ENCODE measurements at places on chromosomes 16 and 17.

DNA sequence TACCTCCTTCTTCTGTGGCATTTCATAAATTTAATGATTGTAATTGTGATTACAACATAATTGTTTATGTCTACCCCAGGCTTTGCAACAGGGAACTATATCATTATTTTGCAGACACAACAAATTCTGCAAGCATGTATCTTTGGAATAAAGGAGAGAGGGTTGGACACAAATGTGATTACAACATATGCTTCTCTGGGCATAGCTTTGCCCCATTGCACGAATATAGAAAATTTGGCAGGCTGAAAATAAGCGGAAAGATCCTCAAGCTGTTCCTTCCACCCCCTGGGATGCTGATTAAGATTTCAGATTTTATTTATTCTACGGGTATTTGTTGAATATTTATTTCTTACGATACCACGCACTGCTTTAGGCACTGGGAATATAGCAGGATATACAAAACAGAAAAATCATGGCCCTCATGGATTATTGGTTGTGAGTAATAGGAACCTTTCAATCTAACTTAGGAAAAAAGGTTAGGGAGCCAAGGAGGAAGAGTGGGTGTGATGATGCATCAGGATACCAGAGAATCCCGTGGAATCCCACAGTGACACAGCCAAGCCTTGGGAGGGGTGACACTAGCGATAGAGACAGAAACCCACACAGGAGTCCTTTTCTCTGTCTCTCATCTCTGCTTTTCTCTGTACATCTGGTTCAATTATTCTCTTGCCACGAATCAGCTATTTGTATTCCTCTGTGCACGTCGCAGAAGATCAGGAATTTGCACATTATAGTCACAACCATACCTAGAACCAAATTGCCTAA, 520.7 kb downstream of the MAF start:
- no peak for DNase-seq

- no peak for DNase-seq
Observed at GRCh38 chr16:50718761-50719400, 23.0 kb upstream of the CYLD start.

GRCh38 chr17:10091046-10091445, 107.4 kb downstream of the GAS7 start:
- no peak for DNase-seq

GRCh38 chr16:68999114-68999513, 106.3 kb upstream of the HAS3 start:
- DNase-seq: no peak

DNA sequence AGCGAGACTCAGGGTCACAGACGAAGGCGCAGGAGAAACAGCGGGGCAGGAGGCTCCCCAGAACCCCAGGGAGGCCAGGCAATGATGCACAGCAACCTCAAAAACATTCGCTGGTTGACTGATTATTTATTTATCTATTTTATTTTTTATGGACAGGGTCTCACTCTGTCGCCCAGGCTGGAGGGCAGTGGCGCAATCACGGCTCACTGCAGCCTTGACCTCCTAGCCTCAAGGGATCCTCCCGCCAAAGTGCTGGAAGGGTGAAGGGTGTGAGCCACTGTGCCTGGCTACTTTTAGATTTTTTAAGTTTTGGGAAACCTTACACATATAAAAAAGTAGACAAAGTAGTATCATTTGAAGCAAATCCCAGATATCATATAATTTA, 83.5 kb downstream of the ZNF778 start:
- DNase-seq: no peak

DNA sequence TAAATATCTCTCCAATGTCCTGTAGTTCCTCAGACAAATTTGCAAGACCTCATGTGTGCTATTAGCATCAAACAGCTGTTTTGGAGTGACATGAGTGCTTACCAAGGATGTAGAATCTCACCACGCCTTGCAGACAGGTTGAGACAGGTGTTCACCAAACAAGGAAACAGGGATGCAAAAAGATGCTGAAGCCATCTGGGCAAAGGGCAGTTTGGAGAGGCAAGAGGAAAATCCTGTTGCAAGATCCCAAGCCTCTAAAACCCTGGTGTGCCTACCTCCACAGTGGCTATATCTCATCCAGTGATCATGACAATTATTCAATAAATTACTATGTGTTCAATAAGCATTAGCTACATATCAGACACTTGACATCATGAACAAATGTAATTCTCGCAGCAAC, 373.7 kb downstream of the SOX9 start:
- no peak for DNase-seq

DNA sequence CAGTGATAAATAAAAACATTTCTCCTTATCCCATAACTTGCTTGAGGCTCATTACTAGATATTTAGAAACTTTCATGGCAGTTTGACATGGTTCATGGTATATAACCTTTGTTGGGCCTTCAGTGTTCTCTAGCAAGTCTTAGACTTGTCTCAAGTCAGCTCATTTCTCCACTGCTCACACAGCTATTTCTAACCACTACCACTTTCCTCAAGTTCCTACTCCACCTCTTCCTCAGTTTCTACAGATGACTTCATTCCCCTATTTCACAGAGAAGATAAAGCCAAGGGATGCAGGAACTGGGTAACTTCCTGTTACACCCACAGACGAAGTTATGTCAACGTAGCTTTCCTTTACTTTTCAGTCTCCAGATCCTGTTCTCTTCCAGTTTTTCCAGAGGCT, 23.2 kb downstream of the NLK start:
- no peak for DNase-seq

GRCh38 chr16:50842013-50842505, 100.2 kb downstream of the CYLD start:
- DNase-seq: no peak

DNA sequence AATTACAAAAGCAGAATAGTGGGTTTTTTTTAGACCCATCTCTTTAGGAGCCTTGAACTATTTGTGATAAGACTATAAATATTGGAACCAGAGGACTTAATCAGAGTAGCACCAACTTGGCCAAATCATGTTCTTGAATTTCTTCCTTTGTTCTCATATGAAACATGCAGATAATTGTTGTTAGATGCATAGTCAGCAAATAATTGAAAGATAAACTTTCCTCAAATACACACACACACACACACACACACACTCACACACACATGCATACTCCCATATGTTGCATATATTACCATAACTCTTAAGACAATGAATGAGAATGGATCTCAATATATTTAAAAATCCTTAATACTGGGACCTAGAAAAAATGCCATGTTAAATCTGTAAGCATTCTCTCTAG, 310.4 kb downstream of the KCNJ2 start:
- DNase-seq: no peak

- no peak for DNase-seq
Observed at GRCh38 chr17:40343219-40344119, 21.1 kb downstream of the GJD3 start.

- DNase-seq: no peak
Observed at GRCh38 chr17:55420067-55420775, 1.4 kb downstream of the MMD start.

DNA sequence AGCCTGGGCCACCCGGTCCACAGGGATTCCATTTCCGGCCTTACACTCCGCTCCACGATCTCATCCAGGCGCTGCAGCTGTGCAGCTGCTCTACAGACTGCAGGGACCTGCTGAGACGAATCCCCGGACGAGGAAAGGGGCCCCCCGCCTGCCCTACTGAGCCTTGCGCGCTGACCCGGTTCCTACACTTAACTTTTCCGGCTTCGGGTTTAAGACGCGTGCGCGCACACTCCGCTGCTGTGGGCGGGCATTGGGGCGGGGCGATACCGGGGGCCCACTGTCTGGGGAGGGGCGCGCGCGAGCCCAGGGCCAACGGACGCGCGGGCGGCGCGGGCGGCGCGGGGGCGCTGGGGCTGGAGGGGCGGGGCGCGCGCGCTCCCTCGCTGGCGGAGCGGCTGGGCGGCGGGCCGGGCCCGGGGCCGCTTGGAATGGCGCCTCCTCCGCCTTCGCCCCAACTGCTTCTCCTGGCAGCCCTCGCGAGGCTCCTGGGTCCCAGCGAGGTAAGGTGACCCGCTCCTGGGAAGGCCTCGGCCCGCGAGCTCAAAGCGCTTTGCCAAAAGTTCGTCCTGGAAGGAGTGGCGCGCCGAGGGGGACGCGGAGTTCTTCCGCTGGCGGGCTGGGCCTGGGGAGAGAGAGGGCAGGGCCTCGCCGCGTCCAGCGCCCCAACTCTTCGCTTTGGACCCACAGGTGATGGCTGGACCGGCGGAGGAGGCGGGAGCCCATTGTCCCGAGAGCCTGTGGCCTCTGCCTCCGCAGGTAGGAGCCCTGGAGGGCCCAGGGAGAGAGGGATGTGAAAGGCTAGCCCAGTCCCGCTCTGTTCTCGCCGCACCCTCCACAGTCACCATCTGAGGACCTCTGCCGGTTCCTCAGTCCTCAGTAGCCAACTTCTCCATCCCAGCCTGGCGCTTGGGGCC, at the start of gene TP53I13:
TP53I13 (plus strand) TSS at position 371 of the 914 bp plus-strand sequence; CDS start at position 429, 58 bp downstream.
- DNase-seq: peak; percentile 77

DNA sequence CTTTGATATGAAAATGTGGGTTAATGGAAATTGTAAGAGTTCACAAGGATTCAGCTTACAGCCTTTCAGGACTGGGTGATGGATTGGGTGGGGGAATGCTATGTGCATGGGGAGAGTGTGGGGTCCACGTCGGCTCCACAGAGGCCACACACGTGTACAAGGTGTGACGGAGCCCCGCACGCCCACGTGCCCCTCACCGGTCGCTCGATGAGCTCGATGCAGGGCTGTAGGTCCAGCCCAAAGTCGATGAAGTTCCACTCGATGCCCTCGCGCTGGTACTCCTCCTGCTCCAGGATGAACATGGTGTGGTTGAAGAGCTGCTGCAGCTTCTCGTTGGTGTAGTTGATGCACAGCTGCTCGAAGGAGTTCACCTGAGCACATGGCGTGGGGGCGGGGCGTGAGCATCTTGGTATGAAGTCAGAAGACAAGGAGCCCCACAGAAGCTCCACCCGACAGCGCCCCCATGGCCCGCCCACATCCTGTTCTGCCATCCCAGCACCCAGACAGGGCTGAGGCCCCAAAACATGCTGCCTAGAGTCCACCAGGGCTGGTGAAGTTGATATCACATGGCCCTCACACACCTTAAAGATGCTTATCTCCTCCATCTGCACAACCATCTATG, 99.1 kb downstream of the MYH11 start:
- no peak for DNase-seq

DNA sequence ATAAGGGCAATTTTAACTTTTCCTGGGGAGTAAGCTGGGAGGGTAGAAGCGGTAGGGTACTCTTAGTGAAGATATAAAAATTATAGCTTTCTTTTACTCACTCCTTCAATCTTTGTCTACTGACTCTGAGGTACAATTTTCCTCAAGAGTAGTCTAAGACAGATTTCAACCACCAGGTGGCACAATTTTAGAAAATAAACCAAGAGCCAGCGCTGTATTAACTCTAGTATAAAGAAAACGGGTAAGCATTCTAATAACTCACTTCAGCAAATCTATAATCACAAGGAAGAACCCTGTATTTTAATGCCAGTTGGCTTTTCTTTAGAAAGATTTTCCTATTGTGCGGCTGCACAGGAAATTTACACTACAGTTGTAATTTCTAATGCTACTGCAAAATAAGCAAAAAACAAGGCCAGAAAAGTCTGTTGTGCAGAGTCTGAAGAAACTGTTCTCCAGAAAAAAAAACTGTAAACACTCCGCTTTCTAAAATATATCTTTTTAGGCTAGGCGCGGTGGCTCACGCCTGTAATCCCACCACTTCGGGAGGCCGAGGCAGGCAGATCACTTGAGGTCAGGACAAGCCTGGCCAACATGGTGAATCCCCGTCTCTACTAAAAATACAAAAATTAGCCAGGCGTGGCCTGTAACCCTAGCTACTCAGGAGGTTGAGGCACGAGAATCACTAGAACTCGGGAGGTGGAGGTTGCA, 1.9 kb downstream of the CMC2 start:
- peak; percentile 28 for DNase-seq

- DNase-seq: no peak
Observed at GRCh38 chr17:82881900-82882714, 42.3 kb upstream of the ZNF750 start.

DNA sequence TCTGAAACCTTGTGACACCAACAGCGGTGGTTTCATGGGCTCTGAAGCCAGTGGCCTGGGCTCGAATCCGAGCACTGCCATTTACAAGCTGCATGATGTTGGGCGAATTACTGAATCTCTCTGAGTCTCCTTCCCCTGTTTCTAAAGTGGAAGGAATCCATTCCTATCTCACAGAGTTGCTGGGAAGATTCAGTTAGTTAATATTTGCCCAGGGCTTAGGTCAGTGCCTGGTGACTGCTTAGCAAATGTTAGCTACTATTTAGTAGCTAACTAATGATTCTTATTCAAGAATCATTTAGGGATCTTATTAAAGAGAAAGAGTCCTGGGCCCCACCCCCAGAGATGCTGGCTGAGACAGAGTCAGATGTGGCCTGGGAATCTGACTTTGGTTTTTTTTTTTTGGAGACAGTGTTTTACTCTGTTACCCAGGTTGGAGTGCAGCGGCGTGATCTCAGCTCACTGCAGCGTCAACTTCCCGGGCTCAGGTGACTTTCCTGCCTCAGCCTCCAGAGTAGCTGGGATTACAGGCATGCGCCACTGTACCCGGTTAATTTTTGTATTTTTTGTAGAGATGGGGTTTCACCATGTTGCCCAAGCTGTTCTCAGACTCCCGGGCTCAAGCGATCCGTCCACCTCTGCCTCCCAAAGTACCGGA, 33.6 kb upstream of the RAI1 start:
- DNase-seq: no peak

DNA sequence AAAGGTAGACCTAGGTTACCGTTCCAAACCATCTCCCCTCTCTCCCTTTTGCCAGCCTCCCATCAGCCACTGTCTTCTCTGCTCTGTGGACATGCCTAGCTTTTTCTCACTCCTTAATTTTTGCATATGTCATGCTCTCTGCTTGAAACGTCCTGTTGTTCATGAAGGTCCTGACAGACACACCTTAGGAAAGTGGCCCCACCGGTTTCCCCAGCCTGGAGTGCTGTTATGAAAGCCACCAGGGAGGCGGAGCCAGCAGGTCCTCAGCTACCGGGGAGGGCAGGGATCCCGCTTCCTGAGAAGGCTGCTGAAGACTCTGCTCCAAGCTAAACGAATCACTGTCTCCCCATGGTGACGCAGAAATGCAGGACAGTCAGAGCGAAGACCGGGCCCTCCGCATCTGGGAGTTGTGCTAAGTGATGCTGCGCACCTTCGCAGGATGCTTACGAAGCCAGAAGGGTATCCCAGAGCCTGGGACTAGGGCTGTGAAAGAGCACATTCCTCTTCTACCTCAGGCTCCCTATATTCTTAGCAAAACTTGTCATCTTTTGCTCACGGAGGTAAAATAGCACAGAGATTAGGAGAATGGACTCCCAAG, 2.3 kb upstream of the SLC16A11 start:
- no peak for DNase-seq

DNA sequence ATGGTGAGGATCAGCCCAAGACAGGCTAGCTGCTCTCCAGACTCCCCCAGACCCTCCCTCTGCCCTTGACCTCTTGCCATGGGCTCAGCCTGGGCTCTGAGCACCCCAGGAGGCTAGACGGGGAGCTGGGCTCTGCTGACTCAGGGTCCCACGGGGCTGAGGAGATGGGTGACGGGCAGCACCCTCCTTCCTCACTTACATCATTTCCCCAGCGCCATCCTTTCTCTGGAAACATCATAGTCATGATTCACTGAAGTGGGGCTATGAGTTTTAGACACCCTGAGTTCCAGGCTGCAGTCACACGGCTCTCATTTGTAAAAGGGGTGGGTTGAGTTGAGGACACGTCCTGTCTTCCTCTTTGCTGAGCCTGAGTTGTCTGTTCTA, 3.0 kb upstream of the ITGAX start:
- no peak for DNase-seq

All from HEK293T (cell line).